Mesenchymal stem cell (in vitro differentiated cells and primary cell): ENCODE measurements at places on chromosomes 6 and 20.

DNA sequence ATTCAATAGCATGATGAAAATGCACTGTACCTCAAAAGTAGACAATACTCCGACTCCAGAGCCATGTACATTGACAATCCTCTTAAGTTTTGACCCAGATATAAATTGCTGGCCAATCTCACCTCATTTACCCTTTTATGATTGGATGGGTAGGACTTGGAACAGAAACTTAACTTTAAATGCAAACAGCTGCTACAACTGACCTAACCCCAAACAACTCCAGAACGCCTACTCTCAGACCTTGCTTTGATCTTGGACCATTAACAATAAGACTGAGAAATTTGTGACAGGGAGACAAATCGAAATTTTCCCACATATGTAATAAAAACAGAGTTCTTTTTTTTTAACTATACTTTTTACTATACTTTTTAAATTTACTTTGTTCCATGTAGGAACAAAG lies 200.5 kb upstream of the MCHR2 start:
- H3K4me3 ChIP-seq, result no peak overlapping the region
- H3K4me1 ChIP-seq, result no peaks in the 10 kb centered on the region
- H3K36me3 ChIP-seq, result no peaks in the 10 kb centered on the region
- no peak overlapping the region for H3K27ac ChIP-seq
- H3K27me3 ChIP-seq, result no peaks in the 10 kb centered on the region

DNA sequence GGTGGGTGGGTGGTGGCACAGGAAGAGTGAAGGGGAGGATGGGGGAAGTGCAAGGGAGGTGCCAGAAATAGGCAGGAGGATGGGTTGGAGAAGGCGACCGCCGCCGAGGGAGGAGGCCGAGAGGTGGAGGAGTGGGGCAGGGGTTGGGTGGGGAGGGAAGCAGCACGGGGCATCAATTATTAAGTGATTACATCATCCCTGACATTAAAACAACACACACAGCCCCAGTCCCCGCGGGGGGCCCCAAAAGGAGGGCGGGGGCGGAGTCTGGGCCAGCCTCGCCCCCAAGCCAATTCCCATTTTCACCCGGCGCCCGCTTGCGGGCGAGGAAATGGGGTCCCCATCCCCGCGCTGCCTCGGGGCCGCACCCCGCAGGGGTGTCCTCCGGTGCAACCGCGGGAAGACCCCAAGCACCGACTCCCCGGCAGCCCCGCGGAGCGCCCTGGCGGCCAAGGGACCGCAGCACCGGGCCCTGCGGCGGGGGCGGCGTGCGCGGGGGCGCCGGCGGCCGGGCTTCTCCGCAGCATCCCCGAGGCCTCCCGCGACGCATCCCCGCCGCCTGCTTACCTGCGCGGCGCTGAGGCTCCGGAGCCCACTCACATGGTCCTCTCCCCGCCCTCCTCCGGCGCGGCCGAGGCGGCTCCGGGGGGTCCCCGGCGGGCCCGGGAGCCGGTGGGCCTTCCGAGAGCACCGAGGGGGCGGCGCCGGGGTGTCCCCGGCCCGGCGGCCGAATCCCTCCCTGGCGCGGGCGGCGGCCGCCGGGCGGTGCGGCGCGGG lies 663 bp downstream of the FYN start:
- H3K36me3 ChIP-seq, result no peaks in the 10 kb centered on the region
- peak overlapping the region; percentile 97 for H3K4me3 ChIP-seq
- no peaks in the 10 kb centered on the region for H3K27me3 ChIP-seq
- peak overlapping the region; percentile 59 for H3K27ac ChIP-seq
- no peak for DNase-seq

DNA sequence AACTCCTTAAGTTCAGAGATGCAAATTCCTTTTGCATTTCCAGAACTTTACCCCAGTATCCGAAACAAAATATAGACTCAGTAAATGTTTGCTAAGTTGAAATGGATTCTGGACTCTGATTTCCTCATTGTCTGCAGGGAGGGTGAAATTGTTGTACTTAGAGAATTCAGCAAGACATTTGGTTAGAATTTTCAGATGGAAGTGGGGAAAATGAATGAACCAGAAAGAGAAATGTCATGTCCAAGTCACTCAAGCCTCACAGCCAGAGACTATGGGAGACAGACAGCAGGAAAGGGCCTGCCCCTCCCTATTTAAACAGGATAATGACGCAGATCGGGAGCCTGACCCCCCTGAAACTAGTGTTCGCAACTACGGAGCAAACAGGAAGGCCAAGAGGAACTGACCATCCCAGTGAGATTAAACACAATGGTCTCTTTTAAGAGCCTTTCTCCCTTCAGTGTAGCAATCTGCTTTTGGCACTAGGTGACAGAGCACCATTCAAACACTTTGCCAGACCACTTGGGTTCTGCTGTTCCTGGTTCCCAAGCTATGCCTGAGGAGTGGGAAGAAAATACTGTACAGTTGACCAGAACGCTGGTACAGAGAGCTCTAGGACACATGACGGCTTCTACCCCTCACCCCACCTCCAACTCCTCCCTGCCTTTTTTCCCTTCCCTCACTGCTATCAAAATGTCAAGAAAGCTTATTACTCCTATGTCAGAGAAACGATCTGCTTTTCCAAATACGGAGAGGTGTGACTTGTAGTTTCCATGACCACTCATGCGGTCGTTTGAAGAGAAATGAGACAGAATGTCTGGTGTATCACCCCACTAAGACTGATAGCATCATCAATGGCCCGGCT lies 13.7 kb downstream of the NEDD9 start:
- no peak overlapping the region for H3K27ac ChIP-seq
- H3K4me3 ChIP-seq, result no peak overlapping the region
- DNase-seq, result no peak
- peaks cover 17% of the 10 kb centered on the region for H3K36me3 ChIP-seq
- peaks cover 5% of the 10 kb centered on the region for H3K4me1 ChIP-seq
- no peaks in the 10 kb centered on the region for H3K27me3 ChIP-seq

DNA sequence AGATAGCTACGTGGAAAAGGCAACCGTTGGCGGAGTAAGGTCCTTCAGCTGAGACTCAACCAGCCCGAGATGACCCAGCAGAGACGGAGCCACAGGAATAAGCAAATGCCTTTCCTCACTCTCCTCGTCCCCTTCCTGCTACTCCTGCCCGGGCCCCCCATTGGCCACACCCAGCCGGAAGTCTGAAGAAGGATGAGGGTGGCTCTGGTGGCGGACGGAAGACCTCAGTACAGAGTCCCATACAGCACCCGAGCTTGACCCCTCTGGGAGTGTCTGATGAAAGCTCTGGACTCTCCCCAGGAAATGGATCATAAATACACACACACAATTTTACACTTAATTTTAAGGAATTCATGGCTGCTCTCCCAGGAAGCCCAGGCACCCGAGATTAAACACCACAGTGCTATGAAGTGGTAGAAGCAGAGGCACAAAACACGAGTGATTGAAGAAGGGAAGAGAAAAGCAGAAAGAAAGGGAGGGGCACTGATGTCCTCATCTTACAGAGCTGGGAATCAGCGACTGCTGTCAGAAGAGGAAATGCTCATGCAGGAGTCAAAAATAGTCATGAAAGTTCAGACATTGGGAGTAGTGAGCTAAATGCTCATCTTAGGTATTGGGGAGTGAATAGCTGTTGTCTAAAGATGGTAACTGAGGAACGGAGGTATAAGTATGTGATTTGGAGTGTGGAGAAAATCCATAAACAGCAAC lies 125.6 kb downstream of the BANF2 start:
- H3K36me3 ChIP-seq, result no peaks in the 10 kb centered on the region
- no peak overlapping the region for H3K27ac ChIP-seq
- H3K27me3 ChIP-seq, result no peaks in the 10 kb centered on the region
- no peak for DNase-seq
- H3K4me1 ChIP-seq, result peaks cover 4% of the 10 kb centered on the region

DNA sequence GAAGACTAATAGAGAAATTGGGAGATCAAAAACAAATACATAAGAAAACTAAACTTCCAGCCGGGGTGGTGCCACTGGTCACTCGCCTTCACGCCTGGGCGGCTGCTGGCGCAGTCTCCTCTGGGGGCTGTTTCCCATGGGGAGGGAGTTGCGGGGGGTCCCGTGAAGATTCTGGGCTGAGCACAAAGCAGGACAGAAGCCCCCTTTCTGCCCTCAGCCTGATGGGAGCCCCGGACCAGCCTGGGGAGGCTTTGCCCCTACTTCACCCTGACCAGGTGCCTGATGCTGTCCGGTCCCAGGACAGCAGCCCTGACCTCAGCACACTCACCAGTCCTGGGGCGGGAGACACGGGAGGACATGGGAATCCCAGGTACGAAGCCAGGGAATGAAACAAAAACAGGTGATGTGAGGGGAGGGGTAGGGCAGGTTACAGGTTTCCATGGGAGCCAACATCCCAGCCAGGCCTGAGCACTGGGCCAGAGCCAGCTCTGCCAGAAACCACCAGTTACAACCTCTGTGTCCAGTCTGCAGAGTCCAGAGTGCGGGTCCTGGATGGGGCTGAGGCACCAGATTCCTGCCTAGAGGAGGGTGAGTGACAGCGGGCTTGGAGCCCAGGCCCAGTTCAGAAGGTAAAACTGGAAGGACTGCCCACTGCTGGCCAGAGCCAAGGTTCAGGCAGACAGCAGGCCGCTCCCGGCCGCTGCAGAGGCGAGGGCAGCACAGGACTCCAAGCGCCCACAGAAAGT lies 326.4 kb downstream of the TAF4 start:
- no peak for DNase-seq
- no peaks in the 10 kb centered on the region for H3K4me1 ChIP-seq
- H3K36me3 ChIP-seq, result no peaks in the 10 kb centered on the region
- no peak overlapping the region for H3K27ac ChIP-seq
- no peak overlapping the region for H3K4me3 ChIP-seq

- peak; percentile 47 for DNase-seq
- H3K4me1 ChIP-seq, result no peaks in the 10 kb centered on the region
- H3K36me3 ChIP-seq, result no peaks in the 10 kb centered on the region
Measured at GRCh38 chr6:148240461-148240840, 102.2 kb upstream of the SASH1 start.

- no peak for DNase-seq
- no peaks in the 10 kb centered on the region for H3K4me1 ChIP-seq
- H3K27me3 ChIP-seq, result peaks cover 77% of the 10 kb centered on the region
- H3K27ac ChIP-seq, result no peak overlapping the region
- H3K36me3 ChIP-seq, result no peaks in the 10 kb centered on the region
Measured at GRCh38 chr20:59605601-59606364, 1.4 kb downstream of the PHACTR3 start.

GRCh38 chr6:144297511-144298100 lies 12.5 kb downstream of the UTRN start:
- peaks cover 32% of the 10 kb centered on the region for H3K36me3 ChIP-seq
- no peaks in the 10 kb centered on the region for H3K27me3 ChIP-seq
- no peak overlapping the region for H3K4me3 ChIP-seq

GRCh38 chr6:46220352-46221221 lies 49.8 kb upstream of the ENPP5 start:
- H3K27ac ChIP-seq, result no peak overlapping the region
- DNase-seq, result no peak
- no peaks in the 10 kb centered on the region for H3K36me3 ChIP-seq
- H3K4me1 ChIP-seq, result no peaks in the 10 kb centered on the region
- H3K4me3 ChIP-seq, result no peak overlapping the region

- H3K27ac ChIP-seq, result peak overlapping the region; percentile 32
- no peak overlapping the region for H3K4me3 ChIP-seq
- H3K27me3 ChIP-seq, result no peaks in the 10 kb centered on the region
- peak; percentile 9 for DNase-seq
- no peaks in the 10 kb centered on the region for H3K36me3 ChIP-seq
- peaks cover 4% of the 10 kb centered on the region for H3K4me1 ChIP-seq
Measured at GRCh38 chr6:2157441-2158127, 87.8 kb downstream of the GMDS start.
